HuH-7 (cell line): ENCODE measurements at places on chromosomes 3 and 15.

DNA sequence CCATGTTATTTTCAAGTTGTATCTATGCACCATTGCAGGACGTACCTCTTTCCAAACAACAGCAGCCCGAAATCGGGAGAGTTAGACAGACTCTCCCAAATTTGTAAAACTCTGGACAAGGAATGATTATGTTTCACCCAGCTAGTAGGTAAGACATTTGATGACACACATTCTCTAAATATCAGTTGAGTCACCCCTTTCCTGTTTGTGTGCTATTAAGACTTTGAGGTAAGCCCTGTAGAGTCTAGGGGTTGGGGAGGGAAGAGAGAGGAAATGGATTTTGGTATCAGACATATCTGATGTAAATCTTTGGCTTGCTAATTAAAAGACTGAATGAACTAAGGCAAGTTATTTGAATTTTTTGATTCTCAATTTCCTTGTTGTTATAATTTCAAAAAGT lies 999.0 kb downstream of the TUSC7 start:
- no peak for DNase-seq

GRCh38 chr15:101810876-101811275 lies 1.1 kb upstream of the OR4F15 start:
- peak; percentile 19 for DNase-seq

GRCh38 chr3:38616658-38617057 lies 32.8 kb downstream of the SCN5A start:
- DNase-seq = no peak

DNA sequence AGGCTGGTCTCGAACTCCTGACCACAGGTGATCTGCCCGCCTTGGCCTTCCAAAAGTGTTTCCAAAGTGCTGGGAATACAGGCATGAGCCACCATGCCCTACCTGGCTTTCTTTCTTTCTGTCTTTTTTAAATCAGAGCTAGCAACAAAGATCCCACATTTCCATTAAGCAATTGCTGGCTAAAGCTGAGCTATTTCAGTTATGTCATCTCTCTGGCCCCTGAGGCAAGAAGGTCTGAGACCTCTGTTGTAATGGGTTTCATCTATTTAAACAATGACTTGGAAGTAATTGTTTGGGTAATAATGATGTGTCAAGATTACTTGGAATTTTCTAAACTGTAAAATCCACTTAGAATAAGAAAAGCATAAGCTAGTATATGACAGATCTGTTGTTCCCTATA lies 30.2 kb upstream of the CRBN start:
- no peak for DNase-seq

DNA sequence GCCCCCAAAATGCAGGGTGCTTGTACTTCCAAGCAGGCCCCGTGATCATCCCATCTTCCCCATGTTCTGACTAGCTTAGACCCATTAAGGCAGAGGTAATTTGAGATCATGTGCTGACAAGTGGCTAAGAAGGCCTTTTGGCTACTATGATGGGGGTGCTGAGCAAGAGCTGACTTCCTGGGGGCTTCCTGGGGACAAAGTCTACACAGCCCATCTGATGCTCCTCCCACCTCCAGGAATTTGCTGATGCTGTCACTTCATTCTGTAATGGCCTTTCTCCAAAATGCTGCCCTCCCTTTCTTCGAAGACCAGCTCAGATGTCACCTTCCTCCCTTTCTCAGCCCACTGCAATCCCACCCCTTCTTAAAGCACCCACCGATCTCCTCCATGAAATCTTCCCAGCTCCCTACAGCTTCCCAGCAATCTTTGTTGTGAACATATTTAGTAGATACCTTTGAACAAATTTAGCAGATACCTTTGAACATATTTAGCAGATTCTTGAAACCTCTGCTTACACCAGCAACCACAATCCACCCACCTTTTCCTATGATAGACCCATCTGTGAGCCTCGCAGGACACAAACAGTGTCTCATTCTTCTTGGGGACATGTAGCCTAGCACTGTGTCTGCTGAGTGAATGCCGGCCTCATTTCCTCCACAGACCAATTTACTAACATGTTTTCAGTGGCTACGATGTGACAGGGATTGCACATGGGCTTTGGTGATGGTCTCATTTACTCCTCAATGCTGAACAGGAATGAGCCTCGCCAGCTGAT lies 223.3 kb downstream of the EPHB1 start:
- DNase-seq = no peak

- DNase-seq = no peak
These were observed 127.0 kb downstream of the TPRG1 start for GRCh38 chr3:189298469-189299375.

GRCh38 chr3:112587336-112587735 lies 25.5 kb downstream of the SLC35A5 start:
- no peak for DNase-seq

GRCh38 chr3:186849374-186849975 lies 7.0 kb downstream of the ADIPOQ start:
- peak; percentile 69 for DNase-seq

GRCh38 chr3:152416808-152417580 lies 148.3 kb downstream of the MBNL1 start:
- no peak for DNase-seq

DNA sequence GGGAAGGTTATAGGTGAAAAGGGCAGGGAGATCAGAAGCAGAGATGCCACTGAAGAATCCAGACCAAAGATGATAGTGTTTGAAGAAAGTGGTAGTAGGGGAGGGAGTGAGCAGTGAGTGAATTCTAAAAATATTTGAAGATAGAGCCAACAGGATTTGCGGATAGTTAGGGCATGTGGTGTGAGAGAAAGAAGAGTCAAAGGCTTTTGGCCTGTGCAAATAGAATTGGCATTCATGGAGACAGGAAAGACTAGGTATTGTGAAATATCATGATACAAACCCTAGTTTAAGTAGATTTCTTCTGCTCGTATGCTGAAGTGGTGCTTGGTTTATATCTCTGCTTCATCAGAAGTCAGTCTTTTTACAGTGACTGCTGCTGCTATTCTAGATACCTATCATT lies 224.2 kb upstream of the CFAP20DC start:
- DNase-seq = no peak

GRCh38 chr15:85493260-85493659 lies 112.9 kb downstream of the AKAP13 start:
- DNase-seq = no peak

DNA sequence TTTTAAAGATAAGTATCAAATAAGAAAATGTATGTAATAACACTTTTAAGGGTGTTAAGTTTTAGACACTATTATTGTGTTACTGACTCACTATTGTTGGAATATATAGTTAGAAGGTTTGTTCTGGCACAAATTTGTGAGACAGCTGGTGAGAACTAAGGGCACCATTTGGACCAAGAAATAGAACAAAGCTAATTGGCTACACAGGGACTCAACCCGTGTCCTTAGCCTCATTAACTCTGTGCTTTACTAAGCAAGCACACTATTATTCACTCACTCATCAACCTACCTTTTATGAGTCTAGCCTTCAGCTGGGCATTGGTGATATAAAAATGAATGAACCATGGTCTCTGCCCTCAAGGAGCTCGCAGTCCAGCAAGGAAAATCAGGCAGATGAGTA lies 4.1 kb upstream of the UNC13C start:
- no peak for DNase-seq

- DNase-seq = no peak
These were observed 40.4 kb downstream of the IQCB1 start for GRCh38 chr3:121794264-121794983.

- no peak for DNase-seq
These were observed 48.6 kb downstream of the NR1D2 start for GRCh38 chr3:23993556-23994243.

DNA sequence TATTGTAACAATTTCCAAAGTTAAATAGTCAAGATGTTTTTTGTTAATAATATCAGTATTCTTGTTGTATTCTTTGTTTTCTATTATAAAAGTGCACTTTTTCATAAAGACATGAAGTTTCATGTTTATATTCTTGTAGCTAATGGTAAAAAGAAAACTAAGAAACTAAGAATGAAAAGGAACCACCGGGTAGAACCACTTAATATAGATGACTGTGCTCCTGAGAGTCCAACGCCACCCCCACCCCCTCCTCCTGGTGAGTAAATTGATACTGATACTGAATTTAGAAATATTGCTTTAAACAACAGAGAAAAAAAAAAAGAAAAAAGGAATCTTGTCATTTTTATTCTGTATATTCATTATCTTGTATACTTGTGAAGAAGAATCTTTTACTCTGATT lies 13.4 kb downstream of the DHFR2 start:
- DNase-seq = no peak

DNA sequence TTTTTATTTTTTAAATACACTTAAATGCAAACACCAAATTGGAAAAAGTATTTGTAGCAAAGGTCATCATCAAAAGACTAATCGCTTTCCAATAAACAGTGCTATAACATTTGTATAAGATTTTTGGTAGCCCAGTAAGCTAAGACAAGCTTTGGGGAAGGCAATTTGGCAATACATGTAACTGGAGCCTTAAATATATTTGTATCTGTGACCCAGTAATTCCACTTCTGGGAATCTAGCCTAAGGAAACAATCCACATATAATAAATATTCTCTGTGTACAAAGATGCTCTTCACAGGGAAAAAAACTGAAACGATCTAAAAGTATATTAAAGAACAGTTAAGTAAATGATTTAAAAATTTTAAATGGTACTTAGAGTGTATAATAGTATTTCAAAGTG lies 65.5 kb upstream of the TJP1 start:
- no peak for DNase-seq

- DNase-seq = no peak
These were observed 54.4 kb downstream of the CD47 start for GRCh38 chr3:108036401-108036800.

DNA sequence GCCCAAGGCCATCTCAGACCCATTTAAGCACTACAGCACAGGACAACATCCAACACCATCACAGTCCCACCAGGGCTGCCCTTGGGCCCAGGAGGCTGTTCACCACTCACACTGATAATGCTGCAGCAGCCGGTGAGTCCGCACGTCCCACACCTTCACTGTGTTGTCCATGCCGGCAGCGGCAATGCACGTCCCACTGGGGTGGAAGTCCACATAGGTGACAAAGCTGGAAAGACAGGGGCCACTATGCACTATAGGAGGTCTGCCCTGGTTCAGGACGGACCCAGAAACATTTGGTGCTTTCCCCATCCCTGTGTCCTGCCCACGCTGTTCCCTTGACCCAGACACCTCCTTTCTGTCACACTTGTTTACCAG lies 8.5 kb downstream of the POC1A start:
- no peak for DNase-seq

DNA sequence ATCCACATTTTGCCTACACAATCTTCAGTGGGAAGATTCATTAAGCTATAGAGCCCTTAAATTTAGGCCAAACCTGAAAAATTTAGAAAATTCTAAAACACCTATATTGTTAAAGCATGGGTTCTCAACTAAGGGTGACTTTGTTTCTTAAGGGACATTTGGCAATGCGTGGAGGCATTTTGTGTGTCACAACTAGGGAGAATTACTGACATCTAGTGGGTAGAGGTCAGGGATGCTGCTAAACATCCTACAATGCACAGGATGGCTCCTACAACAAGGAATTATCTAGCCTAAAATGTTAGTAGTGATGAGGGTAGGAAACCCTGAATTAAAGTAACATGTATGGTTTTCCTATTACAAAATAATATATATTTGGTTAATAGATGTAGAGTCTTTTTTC lies 55.8 kb downstream of the TBC1D5 start:
- peak; percentile 22 for DNase-seq

DNA sequence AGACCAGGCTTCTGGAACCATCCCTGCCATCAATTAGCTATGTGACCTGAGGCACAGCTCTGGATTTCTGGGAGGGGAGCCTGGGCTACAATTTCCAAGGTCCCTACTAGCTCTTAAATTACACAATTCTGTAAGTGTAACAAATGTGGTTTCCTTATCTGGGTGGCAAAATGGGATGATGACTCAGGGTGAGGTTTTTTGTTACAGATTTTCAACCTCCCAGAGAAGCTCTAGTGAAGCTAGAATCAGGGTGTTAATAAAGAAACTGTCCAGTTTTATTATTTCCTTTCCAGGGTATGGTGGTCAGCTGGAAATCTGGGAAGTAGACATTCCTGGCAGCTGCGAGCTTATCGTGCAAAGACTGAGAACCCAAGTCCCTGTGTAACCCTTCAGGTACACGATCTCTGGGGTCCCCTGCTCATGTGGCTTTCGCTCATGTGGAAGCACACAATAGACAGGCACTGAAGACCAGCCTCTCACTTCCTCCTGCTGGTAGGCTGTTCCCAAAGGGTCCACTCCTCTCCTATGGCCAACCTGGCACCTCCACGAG lies 7.3 kb downstream of the RAB27A start:
- peak; percentile 22 for DNase-seq

- peak; percentile 50 for DNase-seq
These were observed 329.7 kb upstream of the TLE3 start for GRCh38 chr15:70427167-70428120.

DNA sequence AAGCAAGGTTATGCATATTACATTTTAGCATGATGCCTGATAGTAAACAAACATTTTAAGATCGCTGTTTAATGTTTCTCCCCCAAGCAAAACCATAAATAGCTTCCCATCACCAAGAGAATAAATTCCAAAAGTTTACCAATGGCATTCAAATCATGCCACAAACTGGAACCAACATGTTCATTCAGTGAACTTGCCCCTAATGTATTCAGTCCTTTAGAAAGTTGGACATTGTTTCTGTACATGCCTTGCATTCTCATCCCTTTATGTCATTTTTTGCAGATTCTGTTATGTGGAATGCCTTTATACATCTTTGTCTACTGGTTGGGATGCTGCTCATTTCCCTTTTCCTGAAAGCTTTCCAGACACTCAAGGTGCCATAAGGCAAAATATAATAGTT lies 105.5 kb downstream of the PYDC2 start:
- DNase-seq = no peak

DNA sequence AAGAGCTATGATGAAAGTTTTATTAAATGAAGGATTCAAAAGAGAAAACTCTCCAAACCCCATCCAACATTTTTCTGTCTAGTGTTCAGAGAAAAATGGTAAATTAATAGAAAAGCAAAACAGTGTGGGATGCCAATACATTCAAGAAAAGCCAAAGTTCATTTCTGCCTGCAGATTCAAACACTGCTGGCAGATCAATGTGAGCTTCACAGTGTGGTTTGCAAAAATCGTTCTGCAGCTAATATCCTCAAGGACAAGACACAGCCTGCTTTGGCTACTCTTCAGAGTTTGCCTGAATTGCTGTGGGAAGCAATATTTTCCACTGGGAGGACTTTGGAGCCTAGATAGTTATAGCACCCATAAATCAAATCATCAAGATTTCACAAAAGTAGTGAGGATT lies 619.9 kb upstream of the SUCLG2 start:
- no peak for DNase-seq

- DNase-seq = no peak
These were observed 4.7 kb downstream of the TCF12 start for GRCh38 chr15:56923174-56923591.

DNA sequence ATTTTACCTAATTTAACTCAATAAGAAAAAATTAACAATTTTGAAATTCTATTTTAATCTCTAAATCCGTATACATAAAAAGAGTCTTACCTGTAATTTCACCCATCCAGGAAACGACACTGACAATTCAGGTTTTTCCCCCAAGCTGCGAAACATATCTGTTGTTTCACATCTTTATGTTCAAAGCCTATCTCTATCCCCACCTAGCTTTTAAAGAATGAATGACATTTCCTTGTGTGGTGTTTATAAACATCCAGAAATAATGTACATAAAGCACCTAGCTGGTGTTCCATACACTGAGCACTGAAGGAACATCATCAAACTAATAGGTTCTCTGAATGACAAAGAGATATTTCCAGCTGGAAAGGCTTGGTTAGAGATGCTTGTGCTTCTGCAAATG lies 867.8 kb downstream of the SQOR start:
- no peak for DNase-seq

GRCh38 chr15:28892789-28893610 lies 7.2 kb downstream of the APBA2 start:
- no peak for DNase-seq

GRCh38 chr15:93180656-93181055 lies 91.6 kb upstream of the RGMA start:
- DNase-seq = no peak
